ENCODE measurements at places on chromosomes 3 and 15.

DNA sequence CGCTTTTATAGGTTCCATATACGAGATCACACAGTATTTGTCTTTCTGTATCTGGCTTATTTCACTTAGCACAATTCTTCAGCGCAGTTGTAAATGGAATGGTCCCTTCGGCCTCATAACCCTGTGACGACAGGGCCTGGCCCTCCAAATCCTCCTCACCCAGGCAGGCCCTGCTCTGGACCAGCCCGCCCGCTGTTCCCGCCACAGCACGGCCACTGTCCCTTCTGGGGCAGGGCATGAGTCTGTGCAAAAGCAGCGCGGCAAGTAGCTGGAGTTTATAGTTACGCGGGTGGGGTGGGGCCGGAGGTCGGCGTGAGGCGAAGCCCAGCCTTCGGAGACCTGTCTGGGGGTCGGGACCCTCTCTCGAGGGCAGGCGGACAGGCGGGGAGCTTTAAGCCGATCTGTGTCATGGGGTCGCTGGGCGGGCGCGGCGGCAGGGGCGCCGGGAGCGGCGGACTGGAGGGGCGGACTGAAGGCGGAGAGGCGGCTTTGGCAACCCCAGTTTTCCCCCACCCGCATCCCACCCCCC, 543 bp downstream of the ARPIN start:
- DNase-seq = no peak

GRCh38 chr15:80608688-80609087, 86.4 kb upstream of the ABHD17C start:
- DNase-seq = no peak

GRCh38 chr15:69323893-69324430, 25.2 kb downstream of the PAQR5 start:
- DNase-seq = no peak

- no peak for DNase-seq
Observed at GRCh38 chr3:22959593-22959992, 243.5 kb upstream of the UBE2E2 start.

GRCh38 chr3:178202194-178202593, 334.0 kb upstream of the KCNMB2 start:
- DNase-seq = no peak

GRCh38 chr3:190318666-190319065, 3.6 kb downstream of the CLDN1 start:
- no peak for DNase-seq

DNA sequence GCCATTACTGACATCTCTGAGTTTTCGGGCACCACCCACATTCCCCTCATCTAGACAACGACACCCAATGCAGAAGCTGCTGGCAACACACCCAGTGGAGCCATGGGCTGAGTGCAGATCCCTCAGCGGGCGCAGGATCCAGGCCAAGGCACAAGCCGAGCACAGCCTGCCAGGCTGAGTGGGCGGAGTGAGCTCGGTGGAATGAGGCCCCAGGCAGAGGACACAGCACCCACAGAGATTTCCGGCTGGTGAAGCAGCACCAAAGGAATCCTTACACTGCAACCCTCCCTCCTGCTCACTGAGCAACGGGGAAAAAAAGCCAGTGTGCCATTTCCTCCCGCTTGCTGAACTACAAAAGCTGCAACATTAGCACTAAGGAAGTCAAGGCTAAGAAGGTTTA, 34.3 kb downstream of the ZMAT3 start:
- DNase-seq = no peak

GRCh38 chr3:65342084-65342683, 654.4 kb upstream of the ADAMTS9 start:
- no peak for DNase-seq

GRCh38 chr3:159062734-159063410, 261.0 kb downstream of the MFSD1 start:
- DNase-seq = no peak

DNA sequence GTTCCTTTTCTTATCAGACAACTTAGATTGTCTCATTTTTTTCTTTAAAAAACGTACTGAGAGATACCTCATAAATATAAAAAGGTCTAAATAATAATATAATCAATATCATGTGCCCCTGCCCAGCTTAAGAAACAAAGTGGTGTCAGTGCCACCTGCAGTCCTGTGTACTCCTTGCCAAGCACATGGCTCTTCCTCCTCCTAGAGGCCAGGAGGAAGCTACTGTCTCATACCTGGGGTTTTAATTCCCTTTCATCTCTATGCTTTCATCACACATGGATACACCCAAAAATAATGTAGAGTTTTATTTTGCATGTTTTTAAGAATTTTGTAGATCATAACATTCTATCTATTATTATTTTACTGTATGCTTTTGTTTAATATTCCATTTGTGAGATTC, 98.6 kb upstream of the C15orf61 start:
- no peak for DNase-seq

DNA sequence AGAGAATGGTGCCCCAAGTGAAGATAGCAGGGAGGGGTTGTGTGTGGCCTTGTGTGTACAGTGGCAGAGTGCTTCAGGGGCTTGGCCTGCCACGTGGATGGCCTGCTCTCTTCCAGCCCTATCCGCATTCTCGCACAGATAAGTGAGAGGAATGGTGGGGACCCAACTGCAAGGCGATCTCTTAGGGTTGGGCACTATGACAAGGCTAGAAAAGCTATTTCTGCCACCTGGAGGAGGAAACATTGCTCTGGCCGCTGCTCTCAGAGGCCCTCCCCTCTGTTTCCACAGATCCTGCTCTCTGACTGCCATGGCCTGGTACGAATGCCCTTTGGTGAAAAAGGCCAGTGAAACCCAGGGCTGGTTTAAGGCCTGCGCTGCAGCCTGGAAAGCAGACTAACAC, 20.6 kb downstream of the EEFSEC start:
- no peak for DNase-seq

DNA sequence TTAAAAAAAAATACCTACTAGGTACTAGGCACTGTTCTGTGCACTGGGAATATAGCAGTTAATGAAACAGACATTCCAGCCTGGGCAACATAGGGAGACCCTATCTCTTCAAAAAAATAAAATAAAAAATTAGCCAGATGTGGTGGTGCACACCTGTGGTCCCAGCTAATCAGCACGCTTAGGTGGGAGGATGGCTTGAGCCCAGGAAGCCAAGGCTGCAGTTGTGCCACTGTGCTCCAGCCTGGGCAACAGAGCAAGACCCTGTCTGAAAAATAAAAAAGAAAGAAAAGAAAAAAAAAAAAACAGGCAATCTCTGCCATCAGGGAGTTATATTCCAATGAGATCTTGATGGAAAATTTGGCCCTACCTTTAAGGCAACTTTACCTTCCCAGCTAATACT, 115.1 kb upstream of the FLNB start:
- no peak for DNase-seq

- no peak for DNase-seq
Observed at GRCh38 chr3:172275586-172275985, 172.7 kb downstream of the GHSR start.

DNA sequence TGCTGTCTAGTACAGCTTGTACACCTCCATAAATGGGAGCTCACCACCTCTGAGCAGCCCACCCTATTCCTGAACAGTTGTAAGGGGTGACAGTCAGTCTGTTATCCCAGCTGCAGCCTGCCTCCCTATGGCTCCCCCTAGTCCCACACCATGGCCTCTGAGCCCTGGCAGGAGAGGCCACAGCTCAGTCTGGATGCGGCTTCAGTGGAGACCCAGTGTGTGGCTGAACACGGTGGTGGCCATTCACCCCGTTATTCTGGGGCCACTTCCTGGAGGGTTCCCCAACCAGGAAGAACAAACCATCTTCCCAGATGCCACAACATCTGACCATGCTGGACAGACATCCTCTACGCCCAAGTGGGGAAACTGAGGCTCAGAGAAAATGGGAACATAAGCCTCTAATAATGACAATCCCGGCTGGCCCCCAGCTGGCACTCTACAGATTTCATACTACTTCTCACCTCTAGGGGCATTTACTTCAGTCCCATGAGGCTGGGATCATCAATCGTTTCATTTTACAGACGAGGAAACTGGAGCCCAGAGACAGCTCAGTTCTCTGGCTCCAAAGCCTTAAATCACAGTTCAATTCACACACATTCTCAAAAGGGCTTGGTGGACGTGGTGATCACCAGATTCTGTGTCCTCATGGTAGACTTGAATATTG, 9.2 kb upstream of the GRIP2 start:
- DNase-seq = no peak
